Globus pallidus (tissue), 1 donor: ENCODE measurements at places on chromosomes 3 and 15.

GRCh38 chr3:8200996-8201395, 300.6 kb upstream of the LMCD1 start:
- DNase-seq = no peak

DNA sequence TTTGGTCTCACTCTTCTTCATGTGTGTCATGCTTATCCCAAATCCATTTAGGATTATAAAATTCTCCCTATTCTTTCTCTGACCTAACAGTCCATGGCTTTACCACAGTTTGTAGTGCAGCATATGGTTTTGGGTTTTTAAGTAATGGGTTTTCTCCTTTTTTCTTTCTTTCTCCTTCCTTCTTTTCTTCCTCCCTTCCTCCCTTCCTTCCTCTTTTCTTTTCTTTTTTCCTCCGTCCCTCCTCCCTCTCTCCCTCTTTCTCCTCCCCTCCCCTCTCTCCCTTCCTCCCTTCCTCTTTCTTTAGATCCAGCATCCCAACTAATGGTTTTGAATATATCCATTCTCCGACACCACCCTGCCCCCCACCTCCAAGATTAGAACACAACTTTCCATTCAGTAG, 118.9 kb downstream of the RBPMS2 start:
- DNase-seq = no peak

DNA sequence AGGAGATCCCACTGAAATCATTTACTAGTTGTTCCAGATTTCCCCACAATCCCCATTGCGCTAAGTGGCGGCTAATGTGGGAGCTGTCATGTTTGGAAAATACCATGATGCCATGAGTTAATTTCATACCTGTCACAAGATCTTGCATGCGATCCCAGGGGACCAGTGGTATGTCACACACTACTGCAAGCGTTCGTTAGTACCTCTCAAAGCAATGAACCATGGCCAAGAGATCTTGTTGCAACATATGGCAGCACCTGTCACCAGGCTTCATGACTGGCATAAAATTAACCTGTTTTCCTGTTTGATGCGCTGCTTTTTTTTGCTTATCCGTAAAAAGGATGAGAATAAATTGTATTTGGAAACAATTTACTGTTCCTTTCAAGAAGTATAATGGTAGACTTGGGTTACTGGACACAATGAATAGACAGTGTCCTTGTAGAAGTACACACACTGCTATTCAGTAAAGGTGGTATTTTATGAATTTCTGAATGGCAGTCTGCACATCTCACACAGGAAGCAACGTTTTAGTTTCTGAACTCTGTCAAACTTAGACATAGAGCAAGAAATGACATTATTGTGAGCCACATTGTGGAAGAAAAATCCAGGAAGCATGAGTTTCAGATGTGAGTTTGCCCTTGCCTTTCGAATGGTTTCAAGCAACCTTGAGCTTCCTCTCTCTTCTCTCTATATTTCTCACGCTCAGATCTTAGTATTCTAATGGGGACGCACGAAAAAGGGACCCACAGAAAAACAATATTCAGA, 81.9 kb downstream of the CHL1 start:
- no peak for DNase-seq

- peak; percentile 66 for DNase-seq
These were observed 27.6 kb upstream of the LIMD1 start for GRCh38 chr3:45566951-45567411.

GRCh38 chr3:31831591-31831990, 149.5 kb downstream of the OSBPL10 start:
- DNase-seq = no peak

DNA sequence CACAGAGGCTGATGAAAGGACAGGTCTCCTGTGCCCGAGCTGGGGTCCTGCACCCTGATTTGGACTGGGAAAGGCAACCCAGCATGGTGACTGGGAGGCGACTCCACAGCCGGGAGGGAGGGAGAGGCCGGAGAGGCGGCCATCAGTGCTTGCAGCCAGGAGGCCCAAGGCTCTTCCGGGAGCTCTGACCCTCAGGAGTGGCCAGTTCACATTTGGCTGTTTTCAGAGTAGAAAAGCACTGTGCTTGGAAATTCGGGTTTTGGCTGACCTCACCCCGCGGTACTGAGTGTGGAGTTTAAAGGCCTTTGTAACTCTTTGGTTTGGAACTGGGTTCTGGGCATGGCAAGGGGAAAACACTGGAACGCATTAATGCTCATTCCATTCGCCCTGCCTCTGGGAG, 31.9 kb downstream of the SMAD6 start:
- DNase-seq = peak; percentile 53

GRCh38 chr15:85171736-85172135, 190.1 kb downstream of the PDE8A start:
- DNase-seq = no peak

- DNase-seq = no peak
These were observed 43.5 kb downstream of the CA12 start for GRCh38 chr15:63338170-63338569.

- no peak for DNase-seq
These were observed 156.7 kb downstream of the SERPINI1 start for GRCh38 chr3:167892205-167892604.

DNA sequence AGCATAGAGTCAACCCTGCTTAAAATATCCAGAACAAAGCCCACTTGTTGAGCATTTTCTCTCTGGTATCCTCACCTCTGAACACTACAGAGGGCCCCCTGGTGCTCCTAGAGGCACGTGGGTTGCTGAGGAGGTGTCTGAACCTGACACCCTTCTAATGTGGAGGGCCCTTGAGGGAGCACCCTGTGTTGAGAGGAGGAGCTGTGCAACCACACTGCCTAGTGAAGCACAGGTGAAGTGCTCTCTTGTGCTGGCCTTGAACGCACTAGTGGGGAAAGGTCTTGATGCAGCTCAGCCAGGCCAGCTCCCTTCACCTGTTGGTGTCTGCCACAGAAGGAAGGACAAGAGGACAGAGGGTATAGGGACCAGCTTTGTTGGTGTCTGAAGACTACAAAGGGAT, 51.9 kb downstream of the CCK start:
- DNase-seq = no peak

- peak; percentile 74 for DNase-seq
These were observed 817.0 kb downstream of the TUSC7 start for GRCh38 chr3:117526470-117527079.

GRCh38 chr3:165770781-165771180, 66.4 kb downstream of the BCHE start:
- no peak for DNase-seq

DNA sequence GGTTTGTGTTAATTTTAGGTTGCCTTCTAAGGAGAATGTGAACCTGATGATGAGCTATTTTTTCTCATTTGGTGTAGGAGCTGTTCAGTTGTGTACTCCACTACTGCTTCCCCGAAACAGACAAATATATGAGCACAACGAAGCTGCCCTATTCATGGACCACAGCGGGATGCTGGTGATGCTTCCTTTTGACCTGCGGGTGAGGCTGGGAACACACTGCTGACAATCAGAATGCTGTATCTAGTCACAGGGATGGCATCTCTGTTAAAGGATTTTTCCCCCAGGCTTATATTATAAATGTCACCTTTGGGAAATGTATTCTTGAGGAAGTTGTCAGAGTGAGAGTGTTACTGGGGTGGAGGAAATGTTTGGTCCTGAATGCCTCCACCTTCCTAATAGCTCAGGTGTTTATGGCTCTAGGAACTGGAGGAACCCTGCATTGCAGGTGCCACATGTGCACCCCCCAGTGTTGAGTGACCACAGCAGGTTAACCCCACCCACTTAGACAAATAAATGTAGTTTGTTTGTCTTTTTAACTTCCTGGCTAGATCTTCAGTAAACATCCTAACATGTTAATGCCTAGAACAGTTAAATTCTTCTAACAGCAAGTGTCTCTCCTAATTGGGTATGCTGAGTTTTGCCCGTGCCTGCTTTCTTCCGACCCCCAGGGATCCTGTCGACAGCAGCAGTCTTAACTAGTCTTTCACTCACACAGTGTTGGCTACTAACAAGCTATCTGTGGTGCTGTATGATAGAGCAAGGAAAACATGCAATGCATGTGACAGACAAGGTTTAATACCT, 35.7 kb downstream of the SRP14 start:
- DNase-seq = no peak

- no peak for DNase-seq
These were observed 148.8 kb downstream of the TPRA1 start for GRCh38 chr3:127441764-127442163.

DNA sequence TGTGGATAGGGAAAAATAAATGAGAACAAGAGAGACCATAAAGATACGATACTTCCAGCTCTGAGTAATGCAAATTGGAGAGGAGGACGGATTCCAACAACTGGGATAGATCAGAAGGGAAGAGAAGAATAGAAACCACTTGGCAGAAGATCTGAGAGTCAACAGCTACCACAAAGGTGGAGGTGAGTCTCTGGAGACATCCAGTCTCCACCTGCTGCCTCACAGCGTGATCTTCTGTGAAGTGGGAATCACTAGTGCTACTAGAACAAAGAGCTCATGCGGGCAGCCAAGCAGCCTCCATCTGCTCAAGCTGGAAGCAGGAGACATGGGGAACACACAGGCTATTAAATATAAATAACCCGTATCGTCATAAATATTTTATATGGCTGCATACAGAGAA, 558.5 kb upstream of the CFAP20DC start:
- DNase-seq = no peak

GRCh38 chr3:72232331-72232730, 447.4 kb upstream of the PROK2 start:
- no peak for DNase-seq

DNA sequence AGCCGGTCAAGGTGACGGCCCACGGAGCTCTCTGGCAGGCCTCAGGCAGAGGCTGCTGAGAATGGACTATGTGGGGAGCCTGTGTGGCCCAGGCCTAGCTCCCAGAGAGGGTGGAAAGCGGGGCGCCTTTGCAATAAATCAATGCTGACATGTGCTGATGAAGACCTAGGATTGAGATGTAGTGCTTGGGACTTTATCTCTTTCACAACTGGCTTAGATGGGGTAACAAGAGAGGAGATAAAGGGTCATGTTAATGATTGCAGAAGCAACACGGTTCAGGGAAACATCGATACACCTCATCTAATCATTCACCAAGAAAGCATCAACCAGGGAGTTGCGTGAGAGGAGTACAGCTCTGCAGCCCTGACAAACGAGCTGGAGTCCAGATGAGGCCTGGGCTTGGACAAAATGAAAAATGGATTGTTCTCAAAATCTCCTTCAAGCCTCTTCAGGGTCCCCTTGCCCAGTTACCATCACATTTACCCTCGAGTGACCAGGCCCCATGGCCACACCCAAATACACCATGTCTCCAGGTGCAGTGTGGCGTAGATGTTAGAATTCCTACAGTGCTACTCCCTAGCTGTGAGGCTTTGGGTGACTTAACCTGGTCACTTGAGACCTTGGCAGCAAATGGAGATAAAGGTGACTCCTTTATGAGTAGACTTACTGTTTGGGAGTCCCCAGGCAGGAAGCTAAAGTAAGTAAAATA, 146.4 kb upstream of the LIPC start:
- DNase-seq = no peak

- no peak for DNase-seq
These were observed 55.5 kb upstream of the CMTM7 start for GRCh38 chr3:32336113-32336498.

DNA sequence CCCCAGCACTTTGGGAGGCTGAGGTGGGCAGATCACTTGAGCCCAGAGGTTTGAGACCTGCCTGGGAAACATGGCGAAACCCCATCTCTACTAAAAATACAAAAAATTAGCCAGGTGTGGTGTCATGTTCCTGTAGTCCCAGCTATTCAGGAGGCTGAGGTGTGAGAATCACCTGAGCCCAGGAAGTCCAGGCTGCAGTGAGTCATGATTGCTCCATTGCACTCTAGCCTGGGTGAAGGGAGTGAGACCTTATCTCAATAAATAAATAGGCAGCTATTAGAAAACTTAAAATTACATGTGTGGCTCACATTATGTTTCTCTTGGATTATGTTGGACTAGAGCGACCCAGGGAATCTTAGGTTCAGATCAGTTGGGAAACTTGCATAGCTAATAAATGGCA, 69.7 kb downstream of the RPLP1 start:
- no peak for DNase-seq

- DNase-seq = no peak
These were observed 923 bp downstream of the ACY1 start for GRCh38 chr3:51984269-51984647.

DNA sequence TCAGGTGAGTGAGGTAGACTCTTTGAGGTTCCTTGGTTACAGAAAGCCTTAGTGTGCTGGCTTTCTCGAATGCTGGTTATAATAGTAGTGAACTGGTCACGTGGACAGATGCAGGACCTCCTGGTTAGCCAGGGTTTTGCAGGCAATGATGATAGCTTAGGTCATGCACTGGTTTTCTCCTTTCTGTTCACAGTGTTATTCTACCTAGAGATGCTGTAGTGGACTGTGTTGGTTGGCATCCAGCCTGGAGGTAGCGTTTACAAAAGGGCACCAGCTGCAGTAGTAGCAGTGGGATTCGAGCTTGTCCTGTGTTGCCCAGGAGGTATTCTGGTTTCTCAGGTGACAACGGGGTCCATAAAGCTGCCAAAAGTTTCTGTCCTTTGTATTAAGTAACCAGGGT, 27.0 kb downstream of the PCCB start:
- no peak for DNase-seq

DNA sequence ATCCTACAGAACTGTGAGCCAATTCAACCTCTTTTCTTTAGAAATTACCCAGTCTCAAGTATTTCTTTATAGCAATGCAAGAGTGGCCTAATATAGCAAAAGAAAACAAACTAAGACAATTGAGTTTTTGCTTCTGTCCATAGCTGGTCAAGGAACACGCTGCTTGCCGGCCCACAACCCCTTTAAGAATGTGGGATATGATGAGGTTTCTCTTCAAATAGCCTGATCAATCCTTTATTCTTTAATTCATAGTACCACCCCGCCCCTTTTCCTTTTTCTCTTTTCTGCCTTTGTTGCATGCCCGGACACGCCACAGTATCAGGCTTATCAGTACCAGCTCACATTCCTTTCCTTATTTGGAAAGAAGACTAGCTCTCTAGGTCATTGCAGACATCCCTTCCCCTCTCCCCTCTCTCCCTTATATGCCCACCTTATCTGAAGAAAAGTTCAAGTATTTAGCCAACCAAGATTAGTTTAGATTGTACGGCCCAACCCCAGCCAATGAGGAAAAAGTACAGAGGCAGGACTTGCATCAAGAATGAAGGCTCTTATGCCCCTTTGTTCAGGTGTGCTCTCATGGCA, 404.5 kb downstream of the OCA2 start:
- DNase-seq = no peak

- no peak for DNase-seq
These were observed 24.4 kb downstream of the CNOT10 start for GRCh38 chr3:32709346-32709745.

DNA sequence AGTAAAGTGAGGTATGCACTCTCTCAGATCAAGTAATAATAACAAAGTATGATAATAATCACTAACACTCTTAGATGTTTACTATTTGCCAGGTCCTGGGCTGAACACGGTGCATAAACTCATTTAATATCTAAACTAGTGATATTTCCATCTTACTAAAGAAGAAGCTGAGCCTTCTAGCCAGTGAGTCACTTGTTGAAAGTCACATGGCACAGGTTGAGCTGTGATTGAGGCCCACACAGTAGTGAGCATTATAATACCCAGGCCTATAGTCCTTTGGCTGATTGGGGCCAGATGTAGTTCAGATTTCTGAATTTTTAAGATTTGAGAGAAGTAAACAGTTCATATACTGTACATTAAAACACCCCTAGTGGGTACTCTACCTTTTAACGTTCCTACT, 93.2 kb upstream of the CCDC80 start:
- DNase-seq = no peak

- no peak for DNase-seq
These were observed 172.1 kb upstream of the ADAMTS9 start for GRCh38 chr3:64859625-64860535.

GRCh38 chr3:52498137-52499054, 3.3 kb downstream of the STAB1 start:
- peak; percentile 66 for DNase-seq

GRCh38 chr3:100073714-100074307, 40.5 kb downstream of the FILIP1L start:
- peak; percentile 45 for DNase-seq
